ENCODE measurements at places on chromosomes 7 and 10.

DNA sequence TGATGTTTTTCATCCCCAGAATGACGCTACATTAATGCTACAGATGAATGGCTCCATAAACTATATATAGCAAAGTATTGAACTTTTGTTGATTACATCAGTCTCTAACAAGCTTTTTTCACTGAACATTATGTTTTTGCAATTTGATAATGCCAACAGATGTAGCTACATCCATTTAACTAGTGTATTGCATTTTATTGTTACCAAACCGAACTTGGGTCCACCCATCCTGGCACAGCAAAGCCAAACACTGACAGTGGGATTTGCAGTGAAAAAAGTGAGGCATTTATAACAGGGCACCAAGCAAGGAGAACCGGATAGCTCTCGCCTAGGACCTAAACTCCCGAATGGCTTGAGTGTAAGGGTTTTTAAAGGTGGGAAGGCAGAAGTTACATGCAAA, 182.8 kb upstream of the TNS3 start:
- no peak for DNase-seq

DNA sequence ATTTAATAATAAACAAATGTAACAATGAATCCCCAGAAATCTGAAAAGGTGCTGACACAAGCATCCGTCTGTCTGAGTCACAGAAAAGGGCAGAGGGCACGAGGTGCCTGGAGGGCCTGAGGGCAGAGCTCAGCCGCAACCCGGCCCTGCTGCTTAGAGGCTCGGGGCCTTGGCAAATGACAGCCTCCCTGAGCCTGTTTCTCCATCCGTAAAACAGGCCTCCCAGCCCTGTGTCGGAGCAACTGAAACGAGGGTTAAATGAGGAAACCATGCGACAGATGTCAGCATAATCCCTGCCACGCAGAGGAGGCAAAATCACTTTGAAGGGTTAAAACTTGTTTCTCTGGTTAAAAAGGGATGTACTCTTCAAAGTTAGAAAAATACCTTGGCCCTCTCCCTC, 24.9 kb downstream of the NUDT1 start:
- no peak for DNase-seq

DNA sequence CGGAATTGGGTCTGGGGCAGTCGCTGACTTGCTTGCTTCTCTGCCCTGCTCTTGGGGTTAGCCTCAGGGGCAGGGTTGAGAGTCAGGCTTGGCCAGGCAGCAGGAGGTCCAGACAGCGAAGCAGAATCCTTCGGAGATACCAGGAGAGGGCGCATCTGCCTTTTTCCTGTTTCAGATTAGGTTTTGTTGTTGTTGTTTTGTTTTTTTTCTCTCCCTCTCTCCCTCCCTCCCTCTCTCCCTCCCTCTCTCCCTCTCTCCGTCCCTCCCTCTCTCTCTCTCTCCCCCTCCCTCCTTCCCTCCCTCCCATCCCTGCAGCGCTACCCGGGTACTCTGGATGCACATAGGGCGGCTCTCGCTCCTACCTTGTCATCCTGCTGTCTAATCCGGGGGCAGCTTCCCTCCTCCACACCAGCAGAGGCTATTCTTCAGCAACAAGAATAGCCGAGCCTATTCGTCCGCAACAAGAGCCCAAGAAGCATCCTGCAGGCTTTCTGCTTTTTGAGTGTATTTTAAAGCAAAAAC, 758 bp upstream of the OPTN start:
- no peak for DNase-seq

DNA sequence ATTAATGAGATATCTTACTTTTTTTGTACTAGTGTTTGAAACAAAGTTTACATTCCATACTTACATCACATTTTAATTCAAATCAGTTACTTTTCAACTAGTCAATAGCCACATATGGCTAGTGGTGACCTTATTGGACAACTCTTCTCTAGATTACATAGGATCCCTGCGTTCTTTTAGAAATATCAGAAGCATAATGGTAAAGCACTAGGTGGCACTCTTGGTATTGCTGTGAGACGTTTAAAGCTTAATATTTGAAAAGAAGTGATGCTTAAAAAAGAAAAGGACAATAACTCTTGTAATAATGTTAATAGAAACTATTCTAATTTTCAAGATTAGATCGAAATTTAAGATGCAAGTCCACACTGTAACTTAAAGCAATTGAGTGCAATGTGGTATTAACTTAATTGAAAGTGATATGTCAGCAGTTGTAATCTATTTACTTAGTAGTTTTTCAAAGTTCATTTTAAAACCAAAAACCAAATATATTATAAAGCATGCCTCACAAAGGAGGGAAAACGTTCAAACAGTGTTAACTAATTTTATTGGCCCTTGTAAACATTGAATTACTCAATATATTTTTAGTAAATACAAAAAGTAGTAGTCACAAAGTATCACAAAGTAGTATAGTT, 339.1 kb downstream of the ATRNL1 start:
- peak; percentile 2 for DNase-seq
